Muscle of leg (tissue), 16 donors: ENCODE measurements at places on chromosomes 16 and 17. TPM values are rescaled to one million over a fixed set of nuclear protein-coding genes. Genes with fewer than 3 reads are reported as not detected.

DNA sequence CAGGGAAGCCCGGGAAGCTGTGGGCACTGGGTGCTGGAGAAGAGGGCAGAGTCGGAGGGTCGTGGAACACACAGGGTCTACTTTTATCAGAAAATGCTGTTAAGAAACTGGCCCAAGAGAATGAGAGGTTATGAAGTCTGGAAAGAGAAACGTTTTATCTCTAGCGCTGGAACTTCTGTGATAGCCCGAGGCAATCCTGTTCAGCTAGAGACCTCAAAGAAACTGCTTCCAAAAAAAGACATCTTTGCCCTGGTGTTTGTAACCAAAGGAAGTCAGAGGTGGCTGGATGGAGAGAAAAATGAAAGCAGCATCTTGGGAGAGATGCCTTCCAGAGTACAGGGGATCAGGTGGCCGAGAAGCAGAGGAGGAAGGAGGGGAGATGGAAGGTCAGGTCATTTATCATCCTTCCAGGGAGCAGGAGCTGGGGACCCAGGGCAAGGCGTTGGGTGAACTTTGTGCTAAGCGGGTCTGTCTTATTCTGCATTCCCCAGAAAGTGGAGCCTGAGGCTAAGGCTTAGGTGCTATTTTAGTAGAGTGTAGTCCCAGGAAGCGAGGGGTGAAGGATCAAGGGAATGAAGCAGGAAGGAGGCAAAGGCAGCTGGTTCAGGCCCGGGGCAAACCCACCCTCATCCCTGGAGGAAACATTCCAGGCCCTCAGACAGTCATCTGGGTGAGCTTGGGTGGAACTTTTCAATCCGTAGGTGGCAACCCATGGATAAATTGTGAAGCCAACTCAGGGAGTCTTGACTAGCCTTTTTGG lies 66.5 kb downstream of the MGAT5B start:
- DNase-seq, result no peak

GRCh38 chr16:77882358-77882757 lies 94.0 kb downstream of the VAT1L start:
- DNase-seq, result no peak

- peak; percentile 72 for DNase-seq
Measured at GRCh38 chr16:77679391-77679790, 42.9 kb upstream of the NUDT7 start.

The SALL1 gene
- under 0.01 TPM for total RNA-seq
